ENCODE measurements at places on chromosomes 7 and 10. TPM values are rescaled to one million over a fixed set of nuclear protein-coding genes. Genes with fewer than 3 reads are reported as not detected.

Gene ARL3
- 11.6 TPM for total RNA-seq

Gene RNF148
- 1.1 TPM for total RNA-seq

Gene AKR1C8
- total RNA-seq: not detected

Gene GAD2
- total RNA-seq: not detected

Gene LDB3
- total RNA-seq: 29.3 TPM

Gene ITPRID1
- total RNA-seq: not detected

Gene TMEM130
- 1.6 TPM for total RNA-seq

Gene SEC23IP
- 45.0 TPM for total RNA-seq

Gene AOC1
- not detected for total RNA-seq

Gene TACC2
- 75.8 TPM for total RNA-seq

Gene TEX36
- total RNA-seq: not detected

Gene POLR2J2
- 7.5 TPM for total RNA-seq

Gene CPXM2
- 98.3 TPM for total RNA-seq

Gene WDFY4
- total RNA-seq: 6.8 TPM

Gene OR6V1
- total RNA-seq: not detected

Gene FAM25C
- not detected for total RNA-seq

Gene FAM25G
- total RNA-seq: not detected

Gene ZNF282
- total RNA-seq: 19.6 TPM

Gene TRPV6
- not detected for total RNA-seq

Gene CDK1
- 1.1 TPM for total RNA-seq

Gene CYP2C19
- not detected for total RNA-seq

Gene CCL26
- 0.97 TPM for total RNA-seq

Gene LRRD1
- total RNA-seq: 0.19 TPM
